ENCODE measurements at places on chromosomes 12 and 14. TPM values are rescaled to one million over a fixed set of nuclear protein-coding genes. Genes with fewer than 3 reads are reported as not detected.
A peak's percentile ranks its signal among the peaks of the same experiment; 100 is the strongest.

- no peak for DNase-seq
- H3K27me3 ChIP-seq, result peaks cover 28% of the 10 kb centered on the region
- no peaks in the 10 kb centered on the region for H3K36me3 ChIP-seq
- no peaks in the 10 kb centered on the region for H3K4me1 ChIP-seq
- no peak overlapping the region for H3K27ac ChIP-seq
Measured at GRCh38 chr12:65899241-65899640, 75.0 kb downstream of the HMGA2 start.

GRCh38 chr12:65585648-65586602, 238.4 kb upstream of the HMGA2 start:
- H3K27ac ChIP-seq, result no peak overlapping the region
- no peaks in the 10 kb centered on the region for H3K36me3 ChIP-seq
- H3K27me3 ChIP-seq, result no peaks in the 10 kb centered on the region
- no peak for DNase-seq
- H3K4me1 ChIP-seq, result no peaks in the 10 kb centered on the region

GRCh38 chr14:95285566-95285965, 34.1 kb downstream of the CLMN start:
- no peaks in the 10 kb centered on the region for H3K4me1 ChIP-seq
- peaks cover 9% of the 10 kb centered on the region for H3K27me3 ChIP-seq
- peaks cover 1% of the 10 kb centered on the region for H3K36me3 ChIP-seq
- no peak for DNase-seq
- no peak overlapping the region for H3K4me3 ChIP-seq
- H3K27ac ChIP-seq, result no peak overlapping the region

DNA sequence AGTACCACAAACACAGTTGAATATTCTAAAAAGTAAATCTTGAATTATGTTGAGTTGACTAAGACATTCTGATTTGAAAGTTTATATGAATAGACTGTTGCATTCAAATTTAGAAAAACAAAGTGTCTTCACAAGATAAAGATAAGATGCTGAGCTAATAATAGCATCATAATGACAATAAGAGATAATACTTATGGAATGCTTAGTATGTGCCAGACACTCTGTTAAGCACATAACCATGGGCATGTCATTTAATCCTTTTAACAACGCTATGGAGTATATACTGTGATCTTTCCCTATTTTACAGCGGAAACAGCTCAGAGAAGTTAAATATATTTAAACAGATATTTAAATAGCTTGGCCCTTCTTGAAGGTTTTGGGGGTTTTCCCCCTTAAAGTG, 163.4 kb downstream of the SRGAP1 start:
- DNase-seq, result no peak
- no peaks in the 10 kb centered on the region for H3K36me3 ChIP-seq
- H3K4me1 ChIP-seq, result no peaks in the 10 kb centered on the region
- no peak overlapping the region for H3K27ac ChIP-seq
- H3K4me3 ChIP-seq, result no peak overlapping the region

DNA sequence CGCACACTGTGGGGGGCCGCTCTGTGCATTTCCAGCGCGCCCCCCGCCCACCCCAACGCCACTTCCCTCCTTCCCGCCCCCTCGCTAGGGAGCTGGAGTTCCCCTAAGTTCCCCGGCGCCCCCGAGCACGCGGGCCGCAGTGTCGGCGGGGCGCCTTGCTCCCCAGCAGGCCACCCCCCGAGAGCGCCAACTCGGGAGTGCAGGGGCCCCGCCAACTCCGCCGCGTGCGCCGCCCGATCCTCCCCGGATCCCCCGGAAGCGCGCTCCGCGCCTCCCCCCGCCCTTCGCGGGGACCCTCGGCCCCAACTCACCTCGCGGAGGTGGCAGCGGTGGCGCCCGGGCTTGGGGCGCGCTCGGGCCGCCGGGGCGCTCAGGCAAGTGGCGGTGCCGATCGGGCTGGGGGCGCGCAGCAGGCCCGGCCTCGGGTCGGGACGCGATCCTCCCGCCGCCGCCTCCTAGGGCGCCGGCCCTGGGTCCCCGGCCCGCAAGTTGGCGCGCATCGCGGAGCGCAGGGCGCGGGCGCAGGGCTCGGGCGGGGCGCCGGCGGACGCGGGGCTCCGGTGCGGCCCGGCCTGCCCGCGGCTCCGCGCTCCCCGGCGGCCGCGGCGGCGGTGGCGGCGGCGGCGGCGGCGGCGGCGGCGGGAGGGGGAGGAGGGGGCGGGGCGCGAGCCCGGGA, at the start of gene NCOR2:
Gene NCOR2, minus strand, starts transcription at position 616 of the 676 bp plus-strand sequence. CDS start 72,361 bp downstream, outside the sequence.
- H3K4me1 ChIP-seq, result peaks cover 10% of the 10 kb centered on the region
- peaks cover 2% of the 10 kb centered on the region for H3K27me3 ChIP-seq
- DNase-seq, result peak; percentile 75
- peak within 1 kb of the TSS; percentile 83 for H3K27ac ChIP-seq
- peak within 1 kb of the TSS; percentile 95 for H3K4me3 ChIP-seq

DNA sequence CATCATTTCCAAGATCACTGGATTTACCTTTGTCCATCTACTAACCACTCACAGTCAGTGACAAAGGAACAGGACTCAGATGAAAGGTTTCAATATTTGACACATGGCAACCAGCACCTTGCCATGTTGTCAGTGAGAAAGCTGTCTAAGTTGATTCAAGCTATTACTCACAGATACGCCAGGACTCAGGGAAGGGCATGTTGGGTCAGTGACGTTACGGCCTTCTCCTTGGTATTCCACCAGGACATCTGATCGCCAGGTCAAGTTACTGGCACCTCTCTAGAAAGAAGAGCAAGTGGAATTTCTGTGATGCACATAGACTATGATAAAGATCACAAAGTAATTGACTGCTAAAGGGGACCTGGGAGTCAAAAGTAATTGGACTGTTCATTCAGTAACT, 36.4 kb downstream of the GNS start:
- no peak overlapping the region for H3K27ac ChIP-seq
- H3K4me1 ChIP-seq, result peaks cover 7% of the 10 kb centered on the region
- no peak overlapping the region for H3K4me3 ChIP-seq
- H3K27me3 ChIP-seq, result no peaks in the 10 kb centered on the region
- DNase-seq, result no peak

- DNase-seq, result no peak
- no peak overlapping the region for H3K4me3 ChIP-seq
- no peaks in the 10 kb centered on the region for H3K27me3 ChIP-seq
Measured at GRCh38 chr12:95978351-95978750, 17.8 kb downstream of the HAL start.

- H3K4me3 ChIP-seq, result no peak overlapping the region
- peaks cover 16% of the 10 kb centered on the region for H3K27me3 ChIP-seq
- no peak for DNase-seq
- H3K4me1 ChIP-seq, result no peaks in the 10 kb centered on the region
Measured at GRCh38 chr12:7065073-7065623, 4.6 kb downstream of the C1S start.

GRCh38 chr12:44835641-44836379, 40.3 kb downstream of the NELL2 start:
- H3K27me3 ChIP-seq, result no peaks in the 10 kb centered on the region
- peak overlapping the region; percentile 96 for H3K27ac ChIP-seq

The SERPINA4 gene
- not detected for total RNA-seq

The LRIG3 gene
- total RNA-seq, result not detected

The SLC2A14 gene
- not detected for total RNA-seq

The CSAD gene
- total RNA-seq, result 28.1 TPM

The ACRBP gene
- 8.0 TPM for total RNA-seq

The RNASE1 gene
- 2.8 TPM for total RNA-seq

Measured in activated naive CD8-positive, alpha-beta T cell treated with anti-CD3 and anti-CD28 coated beads, Interleukin-2, amount 10 ng/mL, durations not matched to agents 7 days and 5 days (primary cell).